Activated effector memory CD4-positive, alpha-beta T cell treated with Interleukin-2 at 50 U/mL for 16 hours (primary cell): ENCODE measurements at places on chromosomes 1 and 21.

- peak; percentile 61 for DNase-seq
These were observed 4.1 kb upstream of the SH3BGRL3 start for GRCh38 chr1:26275580-26276431.

GRCh38 chr1:224486801-224487583 lies 52.4 kb upstream of the WDR26 start:
- no peak for DNase-seq

DNA sequence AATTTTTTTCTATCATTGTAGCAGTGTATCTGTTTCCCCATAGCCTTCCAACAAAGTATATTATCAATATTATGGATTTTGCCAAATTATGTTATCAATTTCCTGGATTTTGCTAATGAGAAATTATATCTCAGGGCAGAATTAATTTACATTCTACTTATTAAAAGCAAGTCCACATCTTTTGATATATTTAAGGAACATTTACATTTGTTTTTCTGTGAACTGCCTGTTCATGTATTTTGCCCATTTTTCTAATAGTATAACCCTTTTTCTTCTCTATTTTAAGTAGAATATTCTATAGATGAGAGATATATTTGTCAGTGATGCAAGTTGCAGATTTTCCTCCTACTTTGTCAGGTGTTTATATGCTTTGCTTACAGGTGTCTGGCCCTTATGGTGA lies 24.4 kb downstream of the C1orf87 start:
- DNase-seq: no peak

DNA sequence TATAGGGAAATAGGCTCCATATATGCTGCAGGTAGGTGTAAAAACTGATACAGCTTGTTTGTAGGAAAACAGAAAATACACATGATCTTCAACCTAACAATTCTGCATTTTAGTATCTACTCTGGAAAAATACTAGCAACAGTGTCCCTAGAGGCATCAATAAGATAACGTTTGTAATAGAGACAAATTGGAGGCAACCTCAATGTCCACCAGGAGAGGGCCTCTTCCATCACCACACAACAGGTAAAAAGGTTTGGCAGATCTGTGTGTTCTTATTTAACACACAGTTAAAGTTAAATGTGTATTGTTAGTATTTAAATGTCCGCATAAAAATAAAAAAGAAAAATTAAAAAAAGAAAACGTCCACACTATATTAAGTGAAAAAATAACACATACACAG lies 5.4 kb downstream of the EIF2D start:
- no peak for DNase-seq

DNA sequence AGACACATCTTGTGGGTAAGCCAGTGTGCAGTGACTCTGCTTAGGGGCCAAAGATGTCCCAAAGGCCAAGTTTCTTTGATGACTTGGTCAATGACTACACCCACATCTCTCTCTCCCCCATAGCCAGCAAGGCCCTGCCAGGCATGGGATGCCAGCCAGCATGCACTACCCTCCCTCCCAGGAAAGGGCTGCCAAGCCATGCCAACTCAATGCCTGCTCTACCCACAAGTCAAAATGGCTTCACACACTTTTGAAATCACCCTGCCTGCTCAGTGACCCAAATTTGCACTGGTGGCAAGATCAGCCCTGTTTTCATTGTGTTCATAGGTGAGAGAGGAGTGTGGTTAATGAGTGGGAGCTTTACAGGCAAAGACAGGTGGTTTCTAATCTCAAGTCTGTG lies 112.5 kb downstream of the MATN1 start:
- DNase-seq: no peak

- no peak for DNase-seq
These were observed 33.9 kb downstream of the SOX13 start for GRCh38 chr1:204106825-204107224.

DNA sequence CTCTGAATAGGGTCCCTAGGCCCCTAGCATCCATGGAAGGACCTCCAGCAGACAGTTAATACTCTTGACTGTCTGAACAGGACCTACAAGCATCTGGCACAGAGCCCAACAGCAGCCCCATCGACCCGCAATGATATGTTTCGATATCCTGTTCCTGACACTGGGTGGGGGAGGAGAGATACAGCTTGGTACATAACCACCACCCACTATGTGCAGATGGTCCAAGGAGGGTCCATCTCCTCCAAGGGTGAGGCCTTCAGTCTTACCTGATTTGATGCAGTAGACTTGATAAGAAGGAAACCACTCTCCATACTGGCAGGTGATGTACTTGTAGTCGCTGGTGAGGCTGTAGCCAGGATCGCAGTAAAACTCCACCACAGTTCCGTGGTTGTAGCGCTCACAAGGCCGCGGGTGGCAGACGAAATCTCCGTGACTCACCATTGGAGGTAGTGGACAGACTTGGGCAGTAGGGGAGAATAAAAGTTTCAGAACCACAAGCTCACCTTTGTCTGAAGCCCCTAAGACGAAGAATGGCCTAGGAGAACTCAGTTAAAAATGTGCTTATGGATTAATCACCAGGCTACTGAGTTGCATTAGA lies 86.0 kb upstream of the TLR5 start:
- no peak for DNase-seq

- DNase-seq: no peak
These were observed 1.0 kb upstream of the PERM1 start for GRCh38 chr1:982765-983436.

DNA sequence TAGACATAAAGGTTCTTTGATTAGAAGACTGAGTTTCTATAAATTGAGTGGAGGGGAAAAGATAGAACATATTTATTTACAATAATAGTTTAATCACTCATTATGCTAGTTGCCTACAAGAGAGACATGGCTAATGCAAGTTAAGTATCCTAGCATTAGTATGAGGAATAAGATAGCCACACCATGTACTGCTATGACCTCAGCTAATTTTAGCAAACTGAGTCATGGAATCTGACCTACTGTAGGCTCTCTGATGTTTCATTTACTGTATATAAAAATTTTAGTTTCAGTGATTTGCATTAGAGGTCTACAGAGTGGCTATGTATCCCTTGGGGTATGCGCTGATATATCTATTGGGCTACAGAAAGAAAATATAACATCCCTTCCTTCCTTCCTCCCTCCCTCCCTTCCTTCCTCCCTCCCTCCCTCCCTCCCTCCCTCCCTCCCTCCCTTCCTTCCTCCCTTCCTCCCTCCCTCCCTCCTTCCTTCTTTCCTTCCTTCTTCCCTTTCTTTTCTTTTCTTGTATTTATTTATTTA lies 5.8 kb downstream of the AGL start:
- DNase-seq: no peak

GRCh38 chr1:109309347-109309746 lies 2.5 kb upstream of the MYBPHL start:
- no peak for DNase-seq
